ENCODE measurements at places on chromosomes 2 and 18.

GRCh38 chr2:8534729-8535468, 147.0 kb upstream of the ID2 start:
- no peak for DNase-seq

- no peak for DNase-seq
Measured at GRCh38 chr2:158902005-158902398, 66.4 kb upstream of the TANC1 start.

DNA sequence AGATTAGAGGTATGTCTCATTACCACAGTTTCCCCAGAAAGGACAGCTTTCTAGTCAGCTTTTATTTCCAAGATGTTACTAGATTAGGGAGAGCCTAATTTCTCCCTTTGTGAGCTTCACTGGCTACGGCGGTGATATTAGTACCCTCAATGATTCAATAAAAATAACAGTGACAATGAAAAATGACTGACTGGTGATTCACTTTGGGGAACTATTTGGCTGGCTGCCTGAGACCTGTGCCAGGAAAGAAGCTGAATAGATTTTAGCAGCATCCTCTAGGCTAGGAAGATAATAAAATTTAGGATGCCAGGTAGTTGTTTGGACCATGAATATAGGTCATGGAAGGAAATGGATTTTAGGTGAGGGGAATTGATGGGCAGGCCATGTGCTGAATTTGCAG, 178.7 kb downstream of the FMNL2 start:
- no peak for DNase-seq

DNA sequence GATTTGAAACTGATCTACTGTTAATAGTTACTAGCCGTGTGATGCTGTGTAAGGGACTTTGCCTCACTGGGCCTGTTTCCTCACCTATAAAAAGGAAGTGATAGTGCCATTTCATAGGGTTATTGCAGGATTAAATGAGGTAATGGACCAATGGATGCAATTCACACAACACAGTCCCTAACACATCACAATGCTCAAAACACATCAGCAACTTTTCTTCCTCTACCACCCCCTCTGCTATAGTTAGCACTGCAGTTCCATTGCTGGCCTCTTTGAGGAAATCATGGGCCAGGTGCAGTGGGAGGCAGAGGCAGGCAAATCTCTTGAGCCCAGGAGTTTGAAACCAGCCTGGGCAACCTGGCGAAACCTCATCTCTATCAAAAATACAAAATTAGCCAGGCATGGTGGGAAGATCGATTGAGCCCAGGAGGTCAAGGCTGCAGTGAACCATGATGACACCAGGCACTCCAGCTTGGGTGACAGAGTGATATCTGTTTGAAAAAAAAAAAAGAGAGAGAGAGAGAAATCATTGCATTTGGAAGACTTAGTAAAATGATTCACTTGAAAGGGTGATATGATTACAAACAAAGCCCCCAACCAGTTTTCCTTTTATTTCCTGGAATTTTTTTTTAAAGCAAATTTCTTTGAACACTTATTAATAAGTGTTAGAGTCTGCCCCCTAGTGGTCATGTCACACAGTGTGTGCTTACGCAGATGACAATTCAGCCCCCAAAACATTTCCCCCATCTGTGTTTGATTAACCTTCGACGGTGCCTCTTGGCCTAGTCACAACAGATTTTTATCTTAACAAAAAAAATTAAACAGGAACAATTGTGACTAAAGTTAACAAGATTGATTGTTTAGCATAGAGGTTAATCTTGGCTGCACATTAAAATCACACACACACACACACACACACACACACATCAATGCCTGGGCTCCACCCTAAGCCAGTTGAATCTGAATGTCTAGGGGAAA, 88.6 kb upstream of the BCL11A start:
- peak; percentile 52 for DNase-seq

GRCh38 chr2:100260712-100261620, 61.3 kb downstream of the LONRF2 start:
- peak; percentile 70 for DNase-seq

DNA sequence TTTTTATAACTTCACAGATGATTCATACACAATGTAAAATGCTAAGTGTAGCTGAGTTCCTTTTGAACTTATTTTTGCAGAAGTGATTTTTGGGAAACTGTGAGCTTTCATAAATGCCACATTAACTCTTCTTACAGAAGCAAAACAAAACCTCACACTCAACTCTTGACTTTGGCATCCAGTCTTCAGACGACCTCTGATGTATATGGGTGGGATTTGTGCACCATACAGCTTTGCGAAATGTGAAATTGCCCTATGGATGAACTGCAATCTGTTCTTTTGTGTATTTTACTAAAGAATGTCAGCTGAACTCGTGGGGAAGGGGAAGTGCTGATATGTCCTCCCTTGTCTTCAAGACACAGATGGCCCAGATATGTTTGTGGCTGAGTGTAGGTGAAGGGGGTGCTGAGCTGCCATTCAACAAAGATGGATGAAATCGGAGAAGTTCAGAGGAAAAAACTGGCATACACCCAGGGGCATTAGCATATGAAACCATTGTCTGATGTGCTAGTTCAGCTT, 218.3 kb downstream of the PTGR3 start:
- no peak for DNase-seq

- no peak for DNase-seq
Measured at GRCh38 chr2:12430407-12431133, 286.2 kb upstream of the TRIB2 start.

GRCh38 chr2:80050246-80050645, 254.3 kb downstream of the LRRTM1 start:
- DNase-seq: peak; percentile 78

DNA sequence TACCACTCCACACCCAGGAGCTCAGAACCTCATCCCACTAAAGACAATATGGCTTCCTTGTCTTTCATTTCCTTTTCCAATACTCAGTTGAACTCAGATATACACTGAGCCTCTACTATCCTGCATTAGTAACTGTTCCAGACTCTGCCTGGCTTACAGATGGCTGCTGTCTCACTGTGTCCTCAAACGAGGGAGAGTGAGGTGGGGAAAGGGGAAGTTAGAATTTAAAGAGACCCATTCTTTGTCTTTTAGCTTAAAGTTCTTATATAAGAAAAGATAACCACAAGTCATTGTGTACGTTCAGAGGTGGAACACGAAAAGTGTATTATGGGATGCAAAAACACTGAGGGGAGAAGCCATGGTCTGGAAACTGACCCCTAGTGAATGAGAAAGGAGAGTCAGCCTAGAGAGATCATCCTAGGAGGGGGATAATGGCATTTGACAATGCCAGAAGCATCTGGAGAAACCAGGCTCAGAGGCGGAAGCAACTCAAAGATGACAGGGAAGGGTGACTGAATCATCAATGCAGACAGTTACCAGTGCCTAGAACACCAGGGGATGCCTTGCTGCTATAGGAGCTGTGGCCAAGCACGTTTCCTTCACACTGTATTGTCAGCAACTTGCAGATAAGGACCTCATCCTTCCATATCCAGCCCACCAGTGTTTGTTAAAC, 170.7 kb downstream of the CYRIA start:
- DNase-seq: no peak

GRCh38 chr18:22200611-22201225, 31.3 kb downstream of the GATA6 start:
- DNase-seq: no peak

DNA sequence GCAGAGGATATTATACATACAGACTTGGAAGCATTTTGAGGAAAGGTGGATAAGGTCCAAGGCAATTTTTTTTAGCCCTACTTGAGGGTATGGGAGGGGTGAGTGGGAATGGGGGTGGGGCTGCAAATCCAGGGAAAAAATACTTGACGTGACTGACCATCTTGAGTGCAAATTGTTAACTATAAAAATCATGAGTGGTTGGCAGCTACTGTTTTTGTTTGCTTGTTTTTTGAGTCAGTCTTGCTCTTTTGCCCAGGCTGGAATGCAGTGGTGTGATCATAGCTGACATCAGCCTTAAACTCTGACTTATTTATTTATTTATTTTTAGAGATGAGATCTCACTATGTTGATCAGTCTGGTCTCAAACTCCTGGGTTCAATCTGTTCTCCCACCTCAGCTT, 458.8 kb downstream of the PIK3C3 start:
- no peak for DNase-seq

DNA sequence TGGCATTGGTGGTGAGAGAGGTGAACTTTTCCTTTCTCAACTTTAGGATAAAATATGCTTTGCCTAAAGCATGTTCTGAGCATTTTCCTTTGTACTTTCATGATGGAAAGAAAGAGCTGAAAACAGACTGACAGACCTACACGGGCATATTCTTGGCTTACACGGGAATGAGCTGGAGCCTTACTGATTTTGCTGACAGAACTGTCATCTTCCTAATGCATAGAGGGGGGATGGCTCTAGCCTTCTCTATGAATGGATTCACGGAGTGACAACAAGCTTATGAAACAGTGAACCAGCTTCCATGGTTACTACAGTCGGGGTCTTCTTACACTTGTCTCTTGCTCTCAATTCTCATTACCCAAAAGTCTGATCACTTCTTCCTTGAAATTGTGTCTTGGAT, 32.2 kb downstream of the FSHR start:
- DNase-seq: no peak

- no peak for DNase-seq
Measured at GRCh38 chr2:78775291-78775690, 250.2 kb upstream of the REG3G start.

DNA sequence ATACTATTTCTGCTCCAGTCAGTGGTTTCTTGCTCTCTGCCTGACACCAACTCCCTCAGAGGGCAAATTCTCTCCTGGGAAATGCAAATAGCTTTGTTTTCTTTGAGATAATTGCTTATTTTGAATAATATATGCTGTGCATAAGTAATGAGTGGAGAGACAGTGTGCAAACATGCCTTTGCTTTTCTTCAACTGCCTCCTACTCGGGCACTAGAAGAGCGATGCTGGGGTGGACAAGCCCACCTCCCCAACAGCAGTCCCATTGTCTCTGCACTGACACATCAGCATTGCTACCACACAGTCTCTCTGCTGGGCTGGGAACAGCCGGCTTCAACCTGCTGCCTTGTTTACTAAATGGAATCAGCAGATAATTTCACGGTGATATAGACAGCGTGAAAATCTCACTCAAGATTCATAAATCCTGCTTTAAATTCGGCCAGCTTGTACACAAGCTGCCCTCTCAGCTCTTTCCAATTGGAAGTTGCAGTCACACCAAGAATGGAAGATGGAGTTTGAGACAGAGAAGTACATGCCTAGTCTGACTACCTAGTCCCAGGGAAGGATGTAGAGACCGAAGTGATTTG, 694.5 kb downstream of the TDRD15 start:
- no peak for DNase-seq

GRCh38 chr18:13245481-13246000, 27.0 kb downstream of the LDLRAD4 start:
- no peak for DNase-seq

DNA sequence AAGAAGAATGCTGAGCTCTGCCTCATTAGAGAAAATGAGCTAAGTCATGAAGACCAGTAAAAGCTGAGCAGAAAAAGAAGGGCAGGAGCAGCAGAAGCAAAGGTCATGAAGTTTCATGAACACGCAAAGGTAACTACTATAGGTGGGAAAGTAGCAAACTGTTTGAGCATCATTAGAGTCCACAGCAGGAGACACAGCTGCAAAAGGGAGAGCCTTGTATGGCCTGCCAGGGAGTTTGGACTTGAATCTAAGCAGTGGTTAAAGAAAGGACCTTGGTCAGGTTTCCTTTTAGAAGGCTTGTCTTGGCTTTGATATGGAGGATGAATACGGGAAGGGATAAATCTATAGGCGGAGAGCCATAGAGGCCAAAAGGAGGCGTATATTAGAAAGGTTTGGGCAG, 34.0 kb downstream of the DAPL1 start:
- DNase-seq: no peak

- DNase-seq: no peak
Measured at GRCh38 chr18:7415081-7415894, 151.8 kb upstream of the PTPRM start.

GRCh38 chr2:72573232-72573631, 252.6 kb downstream of the EXOC6B start:
- no peak for DNase-seq

DNA sequence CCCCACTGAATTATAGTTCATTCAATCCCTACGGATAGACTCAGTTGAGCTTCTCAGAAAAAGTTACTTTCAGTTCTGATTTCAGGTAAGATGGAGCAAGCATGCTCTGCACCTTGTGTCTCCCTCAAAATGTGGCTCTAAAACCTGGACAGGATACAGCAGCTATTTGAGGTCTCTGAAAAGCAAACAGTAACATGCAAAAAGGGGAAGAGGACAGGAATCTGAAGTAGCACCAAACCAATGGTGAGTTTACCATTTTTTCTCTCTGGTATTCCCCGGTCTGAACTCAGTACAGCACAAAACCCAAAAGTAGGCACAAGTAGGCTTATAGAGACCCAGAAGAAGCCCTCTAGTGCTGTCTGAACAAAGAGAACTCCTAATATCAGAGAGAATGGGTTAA, 34.1 kb downstream of the LANCL1 start:
- DNase-seq: no peak

GRCh38 chr2:61448229-61448628, 22.7 kb downstream of the USP34 start:
- DNase-seq: no peak

- DNase-seq: no peak
Measured at GRCh38 chr18:55235094-55235461, 275.8 kb upstream of the CCDC68 start.

GRCh38 chr18:79216176-79216575, 147.0 kb downstream of the ATP9B start:
- no peak for DNase-seq
